ENCODE measurements at places on chromosomes 16 and 17.
A peak's percentile ranks its signal among the peaks of the same experiment; 100 is the strongest.

GRCh38 chr17:61403801-61404662, 4.4 kb downstream of the TBX2 start:
- no peak overlapping the region for H3K4me3 ChIP-seq
- DNase-seq: no peak
- peaks cover 73% of the 10 kb centered on the region for H3K4me1 ChIP-seq
- peaks cover 22% of the 10 kb centered on the region for H3K36me3 ChIP-seq

GRCh38 chr16:54412777-54413455, 126.3 kb upstream of the IRX3 start:
- H3K4me3 ChIP-seq: no peak overlapping the region
- DNase-seq: no peak
- no peak overlapping the region for H3K27ac ChIP-seq

DNA sequence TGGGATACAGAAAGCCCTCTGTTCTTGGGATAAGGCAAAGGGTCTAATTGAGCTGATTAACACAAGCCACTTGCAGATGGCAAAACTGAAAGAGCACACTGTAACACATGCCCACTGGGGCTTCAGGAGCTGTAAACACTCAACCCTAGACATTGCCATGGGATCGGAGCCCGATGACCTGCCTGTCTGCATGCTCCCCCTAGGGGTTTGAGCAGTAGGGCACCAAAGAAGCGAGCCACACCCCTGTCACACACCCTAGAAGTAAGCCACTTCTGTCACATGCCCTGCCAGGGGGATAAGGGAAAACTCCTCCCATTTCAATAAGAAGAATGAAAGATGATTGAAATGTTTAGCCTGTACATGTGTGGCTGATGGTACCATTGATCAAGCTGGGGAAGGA, 81.3 kb upstream of the IRX6 start:
- no peak overlapping the region for H3K27ac ChIP-seq
- no peak overlapping the region for H3K4me3 ChIP-seq
- no peaks in the 10 kb centered on the region for H3K4me1 ChIP-seq
- no peaks in the 10 kb centered on the region for H3K27me3 ChIP-seq

DNA sequence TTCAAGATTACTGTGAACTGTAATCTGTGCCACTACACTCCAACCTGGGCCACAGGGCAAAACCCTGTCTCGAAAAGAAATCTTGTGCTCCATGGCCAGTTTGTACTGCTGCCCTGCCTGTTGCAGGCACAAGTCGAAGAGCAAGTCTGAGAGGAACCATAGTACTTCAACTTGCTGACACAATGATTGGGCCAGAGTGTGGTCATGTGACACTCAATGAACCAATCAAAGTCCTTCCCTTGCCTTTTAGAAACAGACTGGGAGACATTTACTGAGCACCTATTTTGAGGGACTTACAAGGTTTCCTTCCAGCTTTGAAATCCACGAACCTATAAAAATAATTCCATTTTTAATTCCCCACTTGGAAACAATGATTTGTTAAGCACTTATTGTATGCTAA, 39.8 kb upstream of the TMC5 start:
- no peak overlapping the region for H3K4me3 ChIP-seq
- no peak overlapping the region for H3K27ac ChIP-seq

DNA sequence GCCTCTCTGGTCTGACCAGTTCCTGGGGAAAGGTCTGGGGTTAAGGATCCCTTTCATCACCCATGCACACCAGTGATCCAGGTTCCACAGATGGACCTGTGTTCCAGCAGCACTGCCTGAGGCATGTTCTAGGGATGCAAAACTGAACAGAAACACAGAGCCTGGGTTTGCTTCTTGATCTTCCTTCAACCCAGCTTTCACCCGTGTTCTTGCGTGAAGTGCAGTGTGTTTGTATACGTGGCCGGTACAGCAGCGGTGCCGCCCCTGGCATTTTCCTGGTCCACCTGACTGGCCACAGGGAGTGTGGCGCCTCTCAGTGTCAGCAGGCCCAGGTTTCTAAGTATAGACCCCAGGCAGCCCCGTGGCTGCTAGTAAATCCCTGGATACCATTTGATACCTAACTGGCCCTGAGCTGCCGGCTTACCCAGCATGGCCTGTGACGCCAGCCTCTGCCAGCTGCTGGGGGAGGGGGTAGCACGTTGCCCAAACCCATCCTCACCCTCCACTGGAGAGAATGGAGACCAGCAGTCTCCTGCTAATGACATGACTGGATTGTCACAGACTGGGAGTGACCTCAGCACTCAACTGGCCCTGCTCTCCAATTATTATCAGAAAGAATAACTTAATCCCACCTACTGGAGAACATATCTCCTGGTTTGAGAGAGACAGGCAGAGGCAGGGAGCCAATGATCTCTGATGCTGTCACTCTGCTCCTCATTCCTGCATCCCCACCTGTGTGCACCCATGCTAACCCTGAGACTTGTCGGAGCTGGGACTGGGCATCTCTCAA, 59.2 kb upstream of the LGALS9 start:
- no peaks in the 10 kb centered on the region for H3K36me3 ChIP-seq
- DNase-seq: no peak
- no peak overlapping the region for H3K4me3 ChIP-seq
- H3K27ac ChIP-seq: no peak overlapping the region
- H3K27me3 ChIP-seq: no peaks in the 10 kb centered on the region

DNA sequence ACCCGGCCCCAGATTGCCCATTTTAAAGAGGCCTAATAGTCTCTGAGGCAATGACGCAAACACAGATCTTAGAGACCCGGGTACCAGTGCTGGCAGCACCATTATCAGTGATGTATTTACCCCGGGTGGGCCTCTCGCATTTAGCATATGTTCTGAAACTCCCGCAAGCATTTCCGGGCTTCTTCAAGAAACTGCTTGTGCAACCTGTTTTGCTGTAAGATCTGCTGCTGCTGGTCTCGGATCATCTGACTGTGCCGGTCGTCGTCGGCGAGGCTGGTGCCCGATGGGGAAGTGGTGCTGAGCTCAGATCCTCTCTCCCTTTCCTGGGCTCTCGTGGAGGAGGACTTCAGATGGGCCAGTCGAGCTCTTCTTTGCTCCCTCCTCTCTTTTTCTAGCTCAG, 12.5 kb downstream of the CEP295NL start:
- H3K27me3 ChIP-seq: no peaks in the 10 kb centered on the region
- DNase-seq: peak; percentile 33
- peaks cover 21% of the 10 kb centered on the region for H3K4me1 ChIP-seq
- no peak overlapping the region for H3K27ac ChIP-seq
- no peak overlapping the region for H3K4me3 ChIP-seq
- no peaks in the 10 kb centered on the region for H3K36me3 ChIP-seq

GRCh38 chr17:21164216-21164615, 37.5 kb downstream of the DHRS7B start:
- DNase-seq: no peak
- H3K4me3 ChIP-seq: no peak overlapping the region
- H3K27me3 ChIP-seq: no peaks in the 10 kb centered on the region
- no peaks in the 10 kb centered on the region for H3K4me1 ChIP-seq

DNA sequence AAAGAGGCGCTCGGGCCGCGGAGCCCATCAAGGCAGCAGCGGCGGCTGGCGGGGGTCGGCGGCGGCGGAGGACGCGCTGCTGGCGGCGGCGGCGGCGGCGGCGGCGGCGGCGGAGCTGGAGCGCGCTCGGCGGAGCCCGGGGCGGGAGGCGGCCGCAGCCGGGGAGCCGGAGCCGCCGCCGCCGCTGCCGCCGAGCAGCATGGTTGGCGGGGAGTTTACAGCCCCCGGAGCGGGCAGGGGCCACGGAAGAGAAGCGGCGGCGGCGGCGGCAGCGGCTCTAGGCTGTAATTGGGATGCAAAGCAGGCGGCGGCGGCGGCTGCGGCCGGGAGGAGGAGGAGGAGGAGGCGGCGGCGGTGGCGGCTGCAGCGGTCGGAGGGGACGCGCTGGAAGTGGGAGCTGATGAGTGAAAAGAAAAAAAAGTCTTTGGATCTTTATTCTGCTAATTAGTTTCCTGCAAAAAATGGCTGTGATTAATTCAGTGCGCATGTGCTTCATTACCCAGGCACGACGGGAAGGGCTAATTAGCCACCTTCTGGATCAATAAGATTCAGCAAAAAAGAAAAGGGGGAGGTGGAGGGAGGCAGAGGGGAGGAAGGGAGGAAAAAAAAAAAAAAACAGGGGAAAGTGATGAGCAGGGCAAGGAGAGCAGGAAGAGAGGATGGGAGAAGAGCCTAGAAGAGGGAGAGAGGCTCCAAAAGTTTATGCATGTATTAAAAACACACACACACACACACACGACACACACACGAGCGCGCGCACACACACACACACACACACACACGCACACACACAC, 10.9 kb upstream of the ZFHX3 start:
- no peaks in the 10 kb centered on the region for H3K27me3 ChIP-seq
- peak; percentile 48 for DNase-seq
- H3K36me3 ChIP-seq: no peaks in the 10 kb centered on the region
- peak overlapping the region; percentile 56 for H3K4me3 ChIP-seq

- H3K36me3 ChIP-seq: no peaks in the 10 kb centered on the region
- no peaks in the 10 kb centered on the region for H3K4me1 ChIP-seq
- H3K4me3 ChIP-seq: no peak overlapping the region
- no peaks in the 10 kb centered on the region for H3K27me3 ChIP-seq
- DNase-seq: no peak
- no peak overlapping the region for H3K27ac ChIP-seq
Measured at GRCh38 chr17:37168731-37169353, 206.9 kb upstream of the C17orf78 start.

DNA sequence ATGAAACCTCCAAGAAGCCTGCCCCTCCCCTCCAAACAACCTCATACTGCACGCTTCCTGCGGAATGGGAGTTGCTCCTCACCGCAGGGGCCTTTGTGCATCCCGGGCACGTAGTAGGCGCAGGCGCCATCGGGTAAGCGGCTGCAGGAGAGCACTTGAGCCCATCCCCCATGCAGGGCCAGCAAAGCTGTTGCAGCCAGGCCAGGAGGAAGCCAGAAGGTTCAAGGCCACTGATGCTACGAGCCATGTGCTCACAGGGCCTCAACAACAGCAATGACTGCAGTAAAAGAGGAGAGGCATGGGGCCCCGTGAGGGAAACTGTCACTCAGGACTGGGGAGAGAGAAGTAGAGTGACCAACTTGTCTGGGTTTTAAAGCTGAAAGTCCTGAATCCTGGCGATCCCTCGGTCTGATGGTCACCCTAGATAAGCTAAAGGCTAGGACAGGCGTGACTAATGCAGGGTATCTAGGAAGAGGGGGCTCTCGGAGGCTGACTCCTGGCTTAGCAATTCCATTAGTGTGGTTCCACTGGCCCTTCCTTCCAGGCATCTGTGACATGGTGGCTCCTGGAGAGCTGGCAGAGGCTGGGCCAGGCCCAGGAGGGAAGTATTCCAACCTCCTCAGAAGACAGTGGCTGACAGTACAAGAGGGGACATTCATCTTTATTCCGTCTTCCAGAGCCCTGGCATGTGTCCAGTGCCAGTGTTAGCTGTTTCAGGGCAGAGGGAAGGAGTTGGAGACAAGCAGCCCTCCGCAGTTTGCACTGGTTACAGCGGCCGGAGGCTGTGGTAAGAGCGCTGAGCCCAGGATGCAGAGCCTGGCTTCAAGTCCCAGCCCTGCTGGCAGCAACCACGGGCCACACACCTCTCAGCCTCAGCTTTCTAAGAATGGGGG, 20.8 kb downstream of the GOSR2 start:
- peak; percentile 36 for DNase-seq
- no peaks in the 10 kb centered on the region for H3K27me3 ChIP-seq
- H3K4me3 ChIP-seq: no peak overlapping the region
- no peak overlapping the region for H3K27ac ChIP-seq
- H3K4me1 ChIP-seq: peaks cover 6% of the 10 kb centered on the region

DNA sequence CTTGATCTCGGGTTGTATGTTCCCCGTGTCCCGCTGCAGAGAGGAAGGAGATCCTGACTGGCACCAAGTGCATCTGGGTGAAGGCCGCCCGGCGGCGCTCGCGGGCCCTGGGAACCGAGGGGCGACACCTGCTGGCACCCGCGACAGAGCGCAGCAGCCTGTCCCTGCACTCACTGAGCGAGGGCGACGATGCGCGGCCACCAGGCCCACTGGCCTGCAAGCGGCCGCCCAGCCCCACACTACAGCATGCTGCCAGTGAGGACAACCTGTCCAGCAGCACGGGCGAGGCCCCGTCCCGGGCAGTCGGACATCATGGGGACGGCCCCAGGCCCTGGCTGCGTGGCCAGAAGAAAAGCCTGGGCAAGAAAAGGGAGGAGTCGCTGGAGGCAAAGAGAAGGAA, 7.5 kb downstream of the BTBD17 start:
- DNase-seq: peak; percentile 83
- H3K36me3 ChIP-seq: no peaks in the 10 kb centered on the region
- H3K4me3 ChIP-seq: no peak overlapping the region
- peaks cover 33% of the 10 kb centered on the region for H3K4me1 ChIP-seq
- no peaks in the 10 kb centered on the region for H3K27me3 ChIP-seq

GRCh38 chr17:75875182-75875939, 3.0 kb downstream of the TRIM47 start:
- peak overlapping the region; percentile 93 for H3K27ac ChIP-seq
- H3K36me3 ChIP-seq: no peaks in the 10 kb centered on the region
- no peak overlapping the region for H3K4me3 ChIP-seq
- H3K4me1 ChIP-seq: peaks cover 41% of the 10 kb centered on the region
- peak; percentile 76 for DNase-seq

DNA sequence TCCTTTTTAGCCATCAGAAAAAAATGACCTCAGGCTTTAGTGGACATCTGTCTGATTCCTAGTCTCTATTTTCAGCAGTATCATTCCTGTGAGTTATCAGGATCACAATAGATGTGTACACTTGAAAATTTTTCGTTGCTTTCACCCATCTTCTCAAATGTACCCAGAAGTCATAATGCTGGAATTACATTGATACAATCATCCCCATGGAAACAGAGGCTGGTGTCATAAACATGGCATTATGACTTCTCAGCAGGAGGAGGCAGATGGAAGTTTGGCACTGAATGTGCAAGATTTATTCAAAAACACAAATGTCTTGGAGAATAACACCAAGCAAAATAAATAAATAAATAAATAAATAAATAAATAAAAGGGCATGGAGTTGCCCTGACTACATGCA, 292.5 kb downstream of the PHKB start:
- no peaks in the 10 kb centered on the region for H3K4me1 ChIP-seq
- H3K27ac ChIP-seq: no peak overlapping the region
- no peak overlapping the region for H3K4me3 ChIP-seq
- no peaks in the 10 kb centered on the region for H3K27me3 ChIP-seq

DNA sequence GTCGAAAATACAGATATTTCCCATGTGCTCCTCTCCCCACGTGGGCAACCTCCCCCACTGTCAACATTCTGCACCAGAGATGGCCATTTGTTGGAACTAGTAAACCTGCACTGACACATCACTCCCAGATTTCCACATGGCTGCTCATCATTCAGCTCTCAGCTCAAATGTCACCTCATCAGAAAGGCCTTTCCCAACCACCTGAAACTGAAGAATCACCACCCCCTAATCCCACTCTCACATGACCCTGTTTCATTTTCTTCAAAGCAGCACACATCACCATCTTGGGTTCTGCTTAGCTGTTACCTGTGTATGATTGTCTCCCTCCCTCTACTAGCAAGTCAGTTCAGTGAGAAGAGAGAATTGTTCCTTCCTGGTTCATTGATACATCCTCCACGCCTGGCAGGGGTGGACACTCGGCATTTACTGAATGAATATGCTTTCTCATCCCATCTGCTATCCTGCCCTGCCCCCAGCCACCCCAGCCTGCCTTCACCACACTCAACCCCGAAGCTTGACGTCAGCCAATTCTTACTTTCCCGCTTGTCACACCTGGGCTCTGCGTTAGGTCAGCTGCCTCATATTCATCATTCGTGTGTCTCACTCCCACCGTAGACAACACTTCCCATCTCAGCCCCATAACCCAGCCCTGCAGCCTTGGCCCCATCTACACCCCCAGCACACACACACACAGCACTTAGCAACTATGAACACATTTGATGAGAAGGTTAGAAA, 1.5 kb downstream of the C17orf114 start:
- DNase-seq: no peak
- H3K27ac ChIP-seq: no peak overlapping the region
- peaks cover 14% of the 10 kb centered on the region for H3K36me3 ChIP-seq
- H3K4me1 ChIP-seq: peaks cover 8% of the 10 kb centered on the region
- H3K27me3 ChIP-seq: no peaks in the 10 kb centered on the region

Data from thyroid gland (tissue), 4 donors.